PC-3 (cell line): ENCODE measurements at places on chromosomes 2 and 18. TPM values are rescaled to one million over a fixed set of nuclear protein-coding genes. Genes with fewer than 3 reads are reported as not detected.

Gene CD302
- total RNA-seq: 7.4 and 8.5 TPM in 2 replicates

Gene LIPG
- total RNA-seq: 9.1 and 14.8 TPM in 2 replicates

Gene ALPP
- 8.6 and 14.4 TPM in 2 replicates for total RNA-seq

GRCh38 chr2:167289651-167290410 is 401.6 kb downstream of the XIRP2 start:
- H3K27me3 ChIP-seq: no peaks in the 10 kb centered on the region
- H3K4me1 ChIP-seq: peaks cover 8% of the 10 kb centered on the region; the same call in 1 of the 2 replicates
- no peaks in the 10 kb centered on the region for H3K36me3 ChIP-seq
- H3K4me3 ChIP-seq: no peak overlapping the region
- DNase-seq: peak; percentile 57

DNA sequence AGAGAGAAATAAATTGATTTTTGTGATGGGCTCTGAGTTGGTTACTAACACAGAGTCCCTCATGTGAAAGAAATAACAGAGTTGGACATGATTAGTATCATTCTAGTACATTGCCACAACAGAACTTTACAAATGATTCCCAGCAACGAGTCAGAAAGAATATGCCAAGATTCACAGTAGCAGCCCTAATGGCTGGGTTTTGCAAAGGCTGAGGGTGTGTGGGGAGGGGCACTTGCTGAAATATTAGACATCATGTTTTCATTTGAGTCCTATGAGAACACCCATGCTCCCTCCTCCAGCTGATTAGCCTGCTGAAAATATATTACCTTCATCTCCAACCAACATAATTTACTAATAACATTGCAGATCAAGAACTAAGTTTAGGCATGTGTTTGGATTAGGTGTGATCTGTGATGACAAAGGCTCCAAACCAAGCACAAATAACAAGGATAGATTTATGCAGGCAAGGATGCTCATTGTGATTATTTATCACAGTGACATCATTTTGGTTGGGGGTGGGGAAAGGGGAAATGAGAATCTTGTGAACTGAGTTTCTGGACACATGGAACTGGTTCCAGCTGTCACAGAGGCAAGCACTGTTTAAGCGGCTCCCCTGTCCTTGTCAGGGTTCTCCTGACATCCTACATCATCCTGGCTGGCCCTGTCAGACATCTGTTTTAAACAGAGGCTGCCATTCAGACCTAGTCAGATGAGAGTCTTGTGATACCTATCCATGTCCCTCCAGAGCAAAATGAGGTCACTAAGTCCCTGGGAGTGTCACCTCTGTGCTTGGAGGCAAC is 205.8 kb upstream of the NCKAP5 start:
- no peaks in the 10 kb centered on the region for H3K27me3 ChIP-seq
- no peak overlapping the region for H3K27ac ChIP-seq
- DNase-seq: no peak
- H3K36me3 ChIP-seq: no peaks in the 10 kb centered on the region
- peaks cover 15% of the 10 kb centered on the region for H3K4me1 ChIP-seq
